ENCODE measurements at places on chromosomes 16 and 17.
A peak's percentile ranks its signal among the peaks of the same experiment; 100 is the strongest.

DNA sequence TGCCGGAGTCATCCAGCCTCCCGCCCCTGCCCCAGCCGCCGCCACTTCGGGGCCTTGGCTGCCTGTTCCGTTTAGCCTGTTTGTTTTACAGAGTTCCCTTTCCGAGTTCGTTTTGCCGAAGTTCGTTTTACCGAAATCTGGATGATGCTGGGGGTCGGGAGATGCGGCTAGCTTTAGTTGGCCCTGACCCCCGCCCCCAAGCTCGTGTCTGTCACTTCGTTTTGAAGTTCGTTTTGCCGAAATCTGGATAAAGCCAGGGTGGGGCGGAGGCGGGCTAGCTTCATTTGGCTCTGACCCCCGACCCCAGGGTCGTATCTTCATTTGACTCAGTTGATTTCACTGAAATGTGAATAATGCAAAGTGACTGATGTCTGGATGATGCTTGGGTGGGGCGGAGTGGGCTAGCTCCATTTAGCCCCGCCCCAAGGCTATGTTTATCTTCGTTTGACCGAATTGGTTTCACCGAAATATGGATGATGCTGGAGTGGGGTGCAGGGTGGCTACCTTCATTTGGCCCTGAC lies 591 bp downstream of the PSMD7 start:
- no peak for DNase-seq

DNA sequence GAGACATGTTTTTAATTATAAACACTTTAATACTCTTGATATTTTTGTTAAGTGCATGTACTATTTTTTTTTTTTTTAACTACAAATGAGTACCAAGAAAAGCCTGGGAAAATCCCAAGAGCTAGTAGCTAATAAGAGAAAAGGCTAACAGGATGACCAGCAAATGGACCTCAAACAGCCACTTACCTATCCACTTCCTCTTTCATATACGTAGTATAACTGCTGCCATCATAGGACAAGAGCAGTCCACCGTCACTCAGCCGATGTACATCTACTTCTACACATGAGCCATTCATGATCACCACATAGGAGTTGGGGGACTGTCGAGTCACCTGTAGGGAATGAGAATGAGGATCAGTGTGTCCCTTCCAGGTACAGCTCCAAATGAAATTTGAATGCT lies 128.0 kb upstream of the C17orf78 start:
- DNase-seq, result no peak

DNA sequence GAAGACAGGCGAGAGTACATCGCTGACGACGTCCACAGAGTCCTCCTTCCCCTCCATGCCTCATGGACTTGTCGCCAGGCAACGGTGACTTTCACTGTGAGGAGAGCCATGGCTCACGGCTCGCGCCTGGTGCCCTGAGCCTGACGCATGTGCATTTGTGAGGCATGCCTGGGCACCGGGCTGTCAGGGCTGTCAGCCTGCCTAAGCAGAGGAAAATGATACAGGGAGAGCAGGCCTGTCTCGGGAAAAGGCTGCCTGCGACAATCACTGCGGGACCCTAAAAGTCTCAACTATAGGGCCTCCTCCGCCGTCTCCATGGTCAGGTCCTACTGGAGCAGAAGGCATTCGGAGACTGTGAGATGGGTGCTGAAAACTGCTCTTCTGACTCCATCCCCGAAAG lies 135.5 kb upstream of the WSB1 start:
- DNase-seq, result no peak

DNA sequence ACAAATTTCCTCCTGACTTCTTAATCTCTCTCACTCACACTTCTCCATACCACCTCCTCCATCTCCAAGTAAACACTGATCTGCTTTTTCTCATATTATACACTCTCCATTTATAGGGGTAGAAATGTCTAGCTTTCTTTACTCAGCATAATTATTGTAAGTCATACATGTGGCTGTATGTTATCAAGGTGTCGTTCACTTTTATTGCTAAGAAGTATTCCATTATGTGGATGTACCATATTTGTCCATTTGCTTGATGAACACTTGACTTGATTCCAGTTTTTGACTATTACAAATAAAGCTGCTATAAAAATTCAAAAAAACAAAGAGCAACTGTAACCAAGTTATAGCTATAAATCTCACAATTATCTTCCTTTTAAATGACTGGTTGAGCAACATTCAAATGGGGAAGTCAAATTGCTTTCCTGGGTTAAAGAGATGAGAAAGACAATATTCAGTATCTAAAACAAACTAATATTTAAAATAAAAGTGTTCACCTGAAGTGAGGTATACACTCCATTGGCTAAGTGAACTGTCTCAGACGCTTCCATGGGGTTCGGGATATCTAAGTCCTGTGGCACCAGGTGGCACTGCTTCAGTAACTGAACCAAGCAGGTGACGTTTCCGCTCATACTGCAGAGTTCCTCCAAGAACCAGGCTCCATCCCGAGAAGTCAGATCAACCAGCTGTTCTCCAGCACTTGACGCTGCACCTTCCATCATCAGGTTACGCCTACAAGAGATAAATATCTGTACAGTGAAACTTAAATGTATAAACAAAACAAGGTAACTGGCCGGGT lies 32.6 kb upstream of the ARL6IP1 start:
- no peak for DNase-seq

- no peak for DNase-seq
Observed at GRCh38 chr17:63824362-63824761, 2.9 kb upstream of the PSMC5 start.

GRCh38 chr17:15422392-15422965 lies 44.9 kb downstream of the CDRT4 start:
- DNase-seq, result no peak

DNA sequence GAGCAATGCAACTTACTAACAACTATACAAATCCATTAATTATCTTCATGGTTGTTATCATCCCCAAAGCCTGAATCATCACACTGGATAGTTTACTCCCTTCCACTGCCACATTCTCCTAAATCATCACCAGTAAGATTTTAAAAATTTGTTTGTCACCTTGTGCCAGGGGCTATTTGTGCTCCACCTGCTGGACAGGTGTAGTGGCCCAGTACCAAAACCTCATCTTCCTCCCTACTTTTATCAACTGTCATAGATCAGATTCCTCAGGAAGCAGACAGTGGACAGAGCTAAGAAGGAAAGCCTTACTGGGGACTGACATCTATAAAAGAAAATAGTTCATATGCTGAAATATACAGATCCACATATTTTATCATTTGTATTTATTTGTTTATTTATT lies 280.4 kb downstream of the CDH11 start:
- DNase-seq, result no peak

DNA sequence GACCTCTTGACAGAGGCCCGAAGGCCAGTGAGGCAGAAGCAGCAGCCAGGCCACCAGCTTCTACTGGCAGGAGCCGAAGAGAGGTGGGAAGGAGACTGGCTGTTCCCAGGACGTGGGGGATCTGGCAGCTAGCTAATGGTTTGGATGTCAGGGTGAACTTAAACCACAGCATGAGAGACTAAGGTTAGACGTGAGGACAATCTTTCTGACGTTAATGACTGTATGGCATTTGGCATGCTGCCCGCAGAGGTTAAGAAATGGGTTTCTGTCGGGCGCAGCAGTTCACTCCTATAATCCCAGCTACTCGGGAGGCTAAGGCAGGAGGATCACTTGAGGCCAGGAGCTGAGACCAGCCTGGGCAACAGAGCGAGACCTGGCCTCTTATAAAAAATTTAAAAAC lies 6.3 kb upstream of the KRT13 start:
- DNase-seq, result no peak

DNA sequence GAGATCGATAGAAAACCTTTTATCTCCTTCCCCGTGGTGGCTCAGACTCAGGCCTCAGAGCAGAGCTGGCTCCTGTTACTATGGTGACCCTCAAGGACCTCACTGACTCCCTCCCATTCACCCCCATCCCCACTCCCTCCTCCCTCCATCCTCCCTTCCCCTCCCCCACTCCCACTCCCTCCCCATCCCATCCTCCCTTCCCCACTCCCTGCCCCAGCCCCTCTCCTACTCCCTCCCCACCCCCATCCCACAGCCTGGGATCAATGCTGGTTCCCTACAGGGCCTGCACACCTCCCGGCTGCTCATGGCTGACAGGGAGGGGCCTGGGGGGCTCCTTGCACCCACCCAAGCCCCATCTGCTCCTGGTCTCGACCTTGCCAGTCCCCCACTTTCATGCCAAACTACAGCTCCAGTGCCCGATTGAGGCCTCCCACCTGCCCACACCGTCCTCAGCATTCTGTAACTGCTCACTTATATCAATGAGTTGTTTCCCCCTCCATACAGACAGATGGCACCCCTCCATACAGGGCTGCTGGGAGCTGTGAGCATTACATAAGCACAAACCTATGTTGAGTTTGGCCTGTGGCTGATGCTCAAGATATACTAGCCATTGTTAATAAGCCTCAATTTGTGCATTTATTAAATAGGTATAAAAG lies 11.6 kb upstream of the RAI1 start:
- no peak for DNase-seq

- DNase-seq, result no peak
Observed at GRCh38 chr16:12294471-12294870, 317.9 kb downstream of the SNX29 start.

GRCh38 chr16:49504626-49505025 lies 131.0 kb downstream of the C16orf78 start:
- DNase-seq, result no peak

DNA sequence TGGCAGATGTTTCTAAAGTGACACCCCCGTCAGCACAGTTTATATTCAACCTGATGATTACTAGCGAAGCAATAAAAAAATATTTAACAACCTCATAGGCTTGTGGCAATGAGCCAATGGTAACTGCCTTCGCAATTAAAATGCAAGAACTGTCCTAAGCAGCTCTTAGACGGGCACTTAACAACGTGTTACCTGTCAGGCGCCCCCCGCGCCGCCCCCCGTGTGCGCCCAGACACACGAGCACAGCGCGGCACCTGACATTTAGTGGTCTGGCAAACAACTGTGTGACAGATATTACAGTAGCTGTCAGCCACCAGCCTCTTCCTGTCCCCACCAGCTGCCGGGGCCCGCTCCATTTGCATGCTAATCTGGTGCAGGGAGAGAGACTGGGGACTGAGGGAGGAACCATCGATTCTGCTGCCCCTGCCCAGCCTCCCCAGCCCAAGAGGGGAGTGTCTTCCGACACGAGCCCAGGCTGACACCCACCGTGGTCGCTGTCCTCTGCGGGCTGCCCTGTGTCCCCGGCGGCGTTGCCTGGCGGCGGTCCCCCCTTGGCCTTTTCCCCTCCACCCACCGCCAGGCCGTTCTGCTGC lies 12.7 kb downstream of the NDUFAF8 start:
- DNase-seq, result no peak

- no peak for DNase-seq
Observed at GRCh38 chr16:20327444-20328041, at the start of gene GP2. Gene GP2 (minus strand): TSS chr16:20327513. CDS start chr16:20326431, 1,082 bp downstream.

GRCh38 chr16:68237243-68238028 lies 1.5 kb upstream of the ESRP2 start:
- DNase-seq, result peak; percentile 66

DNA sequence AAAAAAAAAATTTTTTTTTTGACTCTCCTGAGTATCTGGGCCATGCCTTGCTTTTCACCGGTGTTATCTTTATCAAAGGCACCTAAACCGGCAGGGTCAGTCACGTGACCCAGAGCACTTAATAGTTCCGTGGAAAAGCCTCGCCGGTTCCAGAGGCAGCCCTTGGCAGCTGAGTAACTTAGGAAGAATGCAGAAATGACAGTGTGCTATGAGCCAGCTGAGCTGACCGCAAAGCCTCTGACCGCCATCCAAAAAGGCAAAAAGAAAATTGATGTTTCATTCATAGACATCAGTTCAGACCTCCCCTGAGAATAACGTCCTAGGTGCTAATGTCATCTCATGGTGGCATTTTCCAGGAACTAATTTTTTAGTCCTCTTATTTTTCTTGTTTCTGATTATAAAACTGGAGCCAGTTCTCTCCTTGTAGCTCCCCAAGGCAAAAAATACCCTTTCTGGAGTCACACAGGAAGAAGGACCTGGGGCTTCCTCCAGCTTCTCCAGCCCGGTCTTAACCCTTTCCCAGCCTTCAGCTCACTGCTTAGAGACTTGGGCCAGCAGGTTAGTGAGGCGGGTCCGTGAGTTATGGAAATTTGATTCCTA lies 122.6 kb downstream of the SOCS1 start:
- DNase-seq, result no peak

DNA sequence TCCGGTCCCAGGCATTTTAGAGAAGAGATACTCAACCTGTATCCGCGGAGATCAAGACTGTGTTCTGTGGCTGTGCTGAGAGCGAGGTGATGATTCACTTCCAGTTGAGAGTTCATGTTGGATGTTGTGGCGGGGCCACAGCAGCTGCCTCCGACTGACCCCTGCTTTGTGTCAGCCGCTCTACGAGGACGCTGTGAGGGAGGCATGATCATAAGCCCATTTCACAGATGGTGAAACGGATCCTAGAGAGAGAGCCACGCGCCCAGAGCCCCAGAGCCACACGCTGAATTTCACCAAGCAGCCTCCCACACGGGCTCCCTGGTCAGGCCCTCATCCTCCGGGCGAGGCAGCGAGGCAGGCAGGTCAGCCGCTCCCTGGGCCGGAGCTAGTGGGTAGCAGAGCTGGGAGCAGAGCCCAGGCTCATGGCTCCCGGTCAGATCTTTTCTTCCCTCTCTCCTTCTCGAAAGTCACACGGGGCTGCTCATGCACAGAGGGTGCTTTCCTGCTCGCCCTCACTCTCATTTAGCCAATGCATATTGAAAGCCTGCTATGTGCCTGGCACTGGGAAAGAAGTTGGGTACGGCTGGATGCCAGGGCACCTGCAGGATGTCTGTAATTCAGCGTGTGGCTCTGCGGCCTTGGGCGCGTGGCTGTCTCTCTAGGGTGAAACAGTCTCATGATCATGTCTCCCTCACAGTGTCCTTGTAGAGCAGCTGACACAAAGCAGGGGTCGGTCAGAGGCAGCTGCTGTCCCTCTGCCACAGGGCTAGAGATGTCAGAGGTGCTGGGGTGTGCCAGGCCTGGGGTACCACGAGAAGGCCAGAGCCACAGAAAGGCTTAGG lies 155.6 kb upstream of the CHMP6 start:
- DNase-seq, result no peak

DNA sequence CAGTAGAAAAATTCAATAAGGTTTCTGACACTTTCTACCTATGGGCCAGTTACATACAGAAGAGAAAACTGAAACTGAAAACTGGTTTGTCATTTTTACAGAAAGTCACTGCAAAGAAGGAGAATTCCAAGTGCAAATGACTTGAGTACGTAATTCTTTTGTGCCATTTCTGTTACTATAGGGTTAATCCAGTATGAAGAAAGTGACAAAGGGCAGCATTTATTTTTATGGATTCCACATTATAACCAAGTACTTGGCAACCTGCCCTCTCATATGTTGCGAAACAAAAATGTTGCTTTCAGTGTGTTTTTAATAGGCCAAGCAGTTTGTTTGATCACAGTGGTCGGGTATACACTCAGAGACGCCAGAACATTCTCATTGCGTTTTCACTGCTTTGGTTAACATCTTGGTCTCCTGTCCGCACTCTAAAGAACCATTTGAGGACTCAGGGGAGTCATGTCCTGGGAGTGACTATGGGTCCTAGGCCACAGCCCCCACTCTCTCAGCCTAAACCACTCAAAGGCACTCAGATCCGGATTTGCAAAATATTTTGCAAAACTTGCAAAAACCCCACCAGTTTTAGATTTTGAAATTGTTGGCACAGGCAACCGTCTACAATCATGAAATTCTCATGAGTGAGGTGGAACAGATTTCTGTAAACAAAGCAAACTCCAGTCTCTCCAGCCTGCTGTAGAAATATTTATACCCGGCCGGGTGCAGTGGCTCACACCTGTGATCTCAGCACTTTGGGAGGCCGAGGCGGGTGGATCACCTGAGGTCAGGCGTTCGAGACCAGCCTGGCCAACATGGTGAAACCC lies 15.4 kb upstream of the HELZ start:
- DNase-seq, result no peak

- peak; percentile 30 for DNase-seq
Observed at GRCh38 chr17:48113201-48113676, 5.7 kb downstream of the SNX11 start.

Data from activated CD4-positive, CD25-positive, alpha-beta regulatory T cell (primary cell).